ENCODE measurements at places on chromosomes 11 and 22.
A peak's percentile ranks its signal among the peaks of the same experiment; 100 is the strongest.

DNA sequence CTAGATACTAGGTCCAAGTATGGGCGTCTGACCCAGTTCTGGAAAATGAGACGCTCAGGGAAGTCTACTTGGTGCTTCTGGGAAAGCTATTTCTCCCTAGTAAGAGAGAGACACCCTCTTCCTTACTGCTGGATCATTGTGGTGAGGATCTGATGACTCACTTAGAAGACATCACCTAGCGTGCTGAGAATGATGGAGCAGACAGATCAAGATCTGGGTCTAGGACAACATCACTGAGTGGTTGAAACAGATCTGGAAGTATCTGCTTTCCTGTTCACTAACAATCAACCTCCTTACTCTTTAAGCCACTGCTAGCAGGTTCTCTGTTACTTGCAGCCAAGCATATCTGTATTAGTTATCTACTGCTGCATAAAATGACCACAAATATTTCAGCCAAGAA, 38.3 kb upstream of the HMGXB4 start:
- no peak for DNase-seq

DNA sequence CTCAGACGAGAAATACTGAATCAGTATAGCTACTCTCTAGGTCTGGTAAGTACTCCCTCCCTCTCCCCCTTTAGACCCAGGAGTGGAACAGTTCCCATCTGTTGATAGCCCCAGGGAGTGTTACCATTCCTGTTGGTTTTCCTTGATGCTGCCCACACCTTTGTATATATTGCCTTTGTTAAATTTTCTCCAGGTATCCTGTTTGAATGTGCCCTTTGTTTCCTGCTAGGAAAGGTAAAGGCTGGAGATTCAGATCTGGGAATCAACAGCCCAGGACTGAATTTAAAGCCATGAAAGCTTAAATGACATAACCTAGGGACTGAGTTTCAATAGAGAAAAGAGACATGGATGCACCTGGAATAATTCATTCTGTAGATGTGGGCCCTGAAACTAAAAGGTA, 68.3 kb downstream of the CCDC83 start:
- no peak for DNase-seq

- DNase-seq = no peak
Observed at GRCh38 chr11:128940603-128941002, 2.1 kb downstream of the TP53AIP1 start.

- no peak for DNase-seq
Observed at GRCh38 chr11:91972665-91973266, 251.9 kb upstream of the FAT3 start.

DNA sequence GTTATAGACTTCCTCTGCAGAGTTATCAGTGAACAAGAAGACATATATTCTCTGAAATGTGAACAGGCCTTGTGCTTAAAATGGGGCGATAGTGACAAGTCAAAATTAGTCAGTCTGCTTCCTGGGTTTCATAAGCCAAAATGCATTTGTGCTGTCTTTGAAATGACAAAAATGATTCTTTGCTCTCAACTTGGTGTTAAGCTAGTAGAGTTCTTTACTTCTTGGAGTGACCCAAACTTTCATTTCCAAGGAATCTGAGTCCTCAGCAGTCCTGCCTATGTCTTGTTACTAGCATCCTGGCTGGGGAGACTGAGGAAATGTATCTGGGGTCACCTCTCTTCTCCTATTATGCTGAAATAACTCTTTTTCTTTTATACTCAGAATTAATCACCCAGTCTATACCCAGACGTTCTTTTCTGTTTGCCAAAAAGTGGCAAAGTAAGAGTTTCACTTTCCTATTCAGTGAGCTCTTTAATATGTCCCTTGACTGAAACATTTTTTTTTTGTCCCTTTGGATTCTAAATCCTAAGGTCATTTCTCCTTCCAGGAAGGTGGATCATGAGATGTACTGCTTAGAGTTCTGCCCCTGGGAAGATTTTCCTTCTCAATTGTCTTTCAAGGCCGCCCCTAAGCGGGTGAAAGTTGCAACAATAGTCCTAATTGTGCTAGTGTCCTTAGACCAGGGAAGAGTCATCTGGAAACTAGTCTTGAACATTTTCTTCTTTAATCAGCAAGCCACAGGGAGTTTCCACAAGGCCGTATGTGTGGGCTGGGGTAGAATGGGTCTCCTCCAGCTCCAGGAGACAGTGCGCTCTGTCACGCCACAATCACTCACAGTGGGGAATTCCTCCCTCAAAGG, 53.0 kb upstream of the RDX start:
- peak; percentile 78 for DNase-seq

DNA sequence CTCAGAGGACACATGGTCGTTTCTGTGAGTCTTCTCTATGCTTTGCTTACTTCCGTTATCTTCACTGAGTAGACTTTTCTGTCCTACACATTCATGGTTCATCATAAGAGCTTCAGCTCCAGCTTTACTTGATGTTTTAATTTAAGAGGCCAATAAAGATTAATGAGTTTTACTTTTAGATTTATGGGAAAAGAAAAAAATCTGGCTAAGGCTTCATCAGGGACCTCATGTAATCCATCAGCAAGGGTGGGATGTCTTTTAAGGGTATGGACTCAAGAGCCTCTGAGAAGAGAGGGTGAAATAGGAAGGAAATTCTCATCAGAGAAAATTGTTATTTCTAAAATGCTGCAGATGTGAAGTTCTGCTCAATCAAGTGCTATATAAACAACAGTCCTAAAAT, 963.0 kb upstream of the RAG2 start:
- no peak for DNase-seq

DNA sequence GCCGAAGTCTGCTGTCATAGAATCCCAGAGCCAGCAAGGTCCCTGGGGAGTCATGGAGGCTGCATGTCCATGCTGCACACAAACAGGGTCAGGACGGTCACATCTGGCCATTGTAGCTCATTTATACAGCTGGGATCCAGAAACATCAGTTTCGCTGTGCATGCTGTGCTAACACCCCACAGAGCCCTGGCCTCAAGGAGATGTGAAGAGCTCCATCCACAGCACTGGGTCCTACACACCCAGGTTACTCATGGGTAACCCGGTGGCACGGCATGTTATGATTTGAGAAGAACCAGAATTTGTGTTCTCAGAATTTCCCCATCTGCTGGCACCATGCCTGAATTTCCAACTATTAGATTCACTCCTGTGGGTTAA, 146.3 kb upstream of the ARHGAP20 start:
- DNase-seq = no peak

DNA sequence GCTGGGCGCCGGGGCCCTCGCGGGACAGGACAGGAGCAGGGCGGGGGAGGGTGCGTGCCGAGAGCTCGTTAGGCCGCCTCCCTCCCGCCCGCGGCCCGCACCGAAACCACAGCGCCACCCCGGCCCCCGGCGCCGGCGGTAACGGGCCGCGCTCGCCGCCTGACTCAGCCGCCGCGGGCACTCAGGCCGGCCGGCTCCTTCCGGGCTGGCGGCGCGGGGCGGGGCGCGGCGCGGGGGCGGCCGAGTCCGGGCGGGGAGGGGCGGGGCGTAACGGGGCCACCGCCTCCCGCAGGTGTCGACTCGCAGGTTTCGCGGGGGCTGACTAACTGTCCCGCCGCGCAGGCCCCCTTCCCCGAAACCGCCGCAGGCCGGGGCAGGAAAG, at the start of gene AP5B1:
Gene AP5B1 (minus strand): TSS at position 207 of the 382 bp plus-strand sequence. CDS start 385 bp downstream, outside the sequence.
- peak; percentile 87 for DNase-seq

DNA sequence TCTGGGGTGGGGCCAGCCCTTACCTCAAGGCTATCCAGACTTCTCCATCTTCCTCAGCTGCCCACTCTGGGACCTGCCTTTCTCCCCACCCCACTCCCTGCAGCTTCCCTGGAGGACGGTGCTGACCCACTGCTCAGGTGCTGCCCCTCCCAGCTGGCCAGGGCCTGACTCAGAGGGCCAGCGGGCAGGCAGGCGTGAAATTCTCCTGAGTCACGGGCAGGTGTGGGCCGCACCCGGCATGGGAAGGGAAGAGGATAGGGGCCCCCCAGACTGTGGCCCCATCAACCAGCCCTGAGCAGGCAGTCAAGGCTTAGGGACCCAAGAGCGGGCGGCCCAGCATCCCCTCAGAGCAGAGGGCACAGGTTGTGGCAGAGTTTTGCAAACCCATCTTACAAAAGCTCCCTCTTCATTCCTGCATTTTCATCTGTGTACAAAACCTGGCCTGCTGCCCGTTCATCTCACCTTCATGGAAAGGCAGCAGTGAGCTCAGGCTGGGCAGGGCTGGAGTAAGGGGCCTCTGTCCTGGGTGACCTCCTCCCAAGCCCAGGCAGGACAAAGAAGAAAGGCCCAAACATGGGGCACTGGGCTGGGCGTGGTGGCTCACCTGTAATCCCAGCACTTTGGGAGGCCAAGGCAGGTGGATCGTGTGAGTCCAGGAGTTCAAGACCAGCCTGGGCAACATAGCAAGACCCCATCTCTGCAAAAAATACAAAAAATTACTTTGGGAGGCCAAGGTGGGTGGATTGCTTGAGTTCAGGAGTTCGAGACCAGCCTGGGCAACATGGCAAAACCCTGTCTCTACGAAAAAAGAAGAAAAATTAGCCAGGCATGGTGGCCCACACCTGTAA, 6.1 kb downstream of the RHOD start:
- DNase-seq = no peak

GRCh38 chr11:122776546-122776945, 61.8 kb upstream of the CRTAM start:
- DNase-seq = no peak

DNA sequence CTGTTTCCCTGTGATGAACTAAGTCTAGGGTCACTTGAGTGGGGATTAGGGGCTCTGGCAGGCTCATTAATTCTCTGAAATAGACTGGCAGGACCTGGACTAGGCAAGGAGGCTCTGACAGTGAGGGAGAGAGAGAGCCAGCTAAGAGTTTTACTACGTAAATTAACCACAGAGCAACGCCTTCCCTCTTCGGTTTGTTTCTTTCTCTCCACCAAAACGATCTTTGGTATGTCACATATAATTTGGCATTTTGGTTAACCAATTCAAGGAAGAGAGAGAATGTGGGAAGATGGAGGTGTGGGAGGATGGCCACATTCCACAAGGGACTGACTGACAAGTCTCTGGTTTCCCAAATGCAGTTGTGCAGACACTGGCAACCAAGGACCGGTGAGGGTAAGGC, 27.9 kb downstream of the ATG16L2 start:
- no peak for DNase-seq

Measured in activated CD8-positive, alpha-beta memory T cell treated with anti-CD3 and anti-CD28 coated beads, Interleukin-2, amount 50 U/mL, for 48 hours (primary cell).